ENCODE measurements at places on chromosomes 1 and 21. TPM values are rescaled to one million over a fixed set of nuclear protein-coding genes. Genes with fewer than 3 reads are reported as not detected.

- no peak for DNase-seq
These were observed 49.7 kb downstream of the SYF2 start for GRCh38 chr1:25182629-25183028.

DNA sequence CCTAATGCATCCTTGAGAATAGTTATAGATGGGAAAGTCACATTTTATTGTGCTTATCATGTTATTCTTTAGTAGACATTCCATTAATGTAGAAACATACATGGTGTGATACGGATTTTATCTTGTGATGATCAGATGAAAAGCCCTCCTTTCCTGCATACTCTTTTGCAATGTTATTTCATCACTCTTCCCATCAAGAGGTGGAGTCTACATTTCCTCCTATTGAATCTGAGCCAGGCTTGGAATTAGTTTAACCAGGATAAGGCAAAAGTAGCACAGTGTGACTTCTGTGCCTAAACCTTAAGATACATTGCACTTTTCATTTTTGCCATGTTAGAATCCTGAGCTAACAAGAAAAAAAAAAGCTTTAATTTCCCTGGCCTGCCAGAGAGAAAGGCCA is 393.7 kb upstream of the ST6GALNAC5 start:
- no peak for DNase-seq

TMEM200B gene
- total RNA-seq: 22.5 TPM

GRCh38 chr1:156075775-156076204 is 6.5 kb downstream of the MEX3A start:
- DNase-seq: no peak

AVPR1B gene
- not detected for total RNA-seq

TNFSF4 gene
- 0.57 TPM for total RNA-seq

DNA sequence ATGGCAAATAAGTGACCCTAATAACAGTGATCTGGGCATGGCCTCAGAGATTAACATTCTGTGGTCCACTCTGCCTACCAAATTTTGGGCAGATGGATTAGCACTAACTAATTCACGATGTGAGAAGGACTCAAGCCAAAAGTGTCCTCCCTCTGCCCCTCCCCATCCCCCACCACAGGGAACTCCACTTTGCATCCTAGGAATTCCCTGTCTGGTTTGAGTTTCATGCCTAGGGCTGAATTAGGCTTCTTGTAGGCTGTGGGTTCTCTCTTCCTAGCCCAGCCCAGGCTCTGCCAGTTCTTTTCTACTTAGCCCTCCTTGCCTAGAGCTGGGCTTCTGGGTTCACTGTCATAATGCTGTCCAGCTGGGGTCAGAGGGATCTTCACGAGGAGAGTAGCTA is 64.1 kb downstream of the ATP2B4 start:
- no peak for DNase-seq

DNA sequence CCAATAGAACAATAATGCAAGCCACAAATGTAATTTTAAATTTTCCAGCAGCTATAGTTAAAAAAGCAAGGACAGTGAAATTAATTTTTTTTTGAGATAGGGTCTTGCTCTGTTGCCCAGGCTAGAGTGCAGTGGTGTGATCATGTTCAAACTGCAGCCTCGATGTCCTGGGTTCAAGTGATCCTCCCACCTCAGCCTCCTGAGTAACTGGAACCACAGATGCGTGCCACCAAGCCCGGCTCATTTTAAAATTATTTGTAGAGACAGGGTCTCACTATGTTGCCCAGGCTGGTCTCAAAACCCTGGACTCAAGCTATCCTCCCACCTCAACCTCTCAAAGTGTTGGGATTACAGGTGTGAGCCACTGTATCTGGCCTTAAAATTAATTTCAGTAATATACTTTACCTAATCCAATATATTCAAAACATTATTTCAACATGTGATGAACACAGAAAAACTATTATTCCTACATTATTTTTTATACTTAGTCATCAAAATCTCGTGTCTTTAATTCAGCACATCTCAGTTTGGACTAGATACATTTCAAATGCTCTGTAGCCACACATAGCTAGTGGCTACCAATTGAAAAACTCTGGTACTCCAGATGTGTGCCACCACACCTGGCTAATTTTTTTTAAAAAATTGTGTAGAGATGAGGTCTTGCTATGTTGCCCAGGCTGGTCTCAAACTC is 10.8 kb upstream of the ID3 start:
- no peak for DNase-seq

- no peak for DNase-seq
These were observed 25.3 kb downstream of the SERTAD4 start for GRCh38 chr1:210257698-210258529.

- no peak for DNase-seq
These were observed 881.4 kb upstream of the B3GALT2 start for GRCh38 chr1:194067772-194068171.

GRCh38 chr1:221793439-221794078 is 51.7 kb upstream of the DUSP10 start:
- no peak for DNase-seq

- no peak for DNase-seq
These were observed 216.5 kb downstream of the NTNG1 start for GRCh38 chr1:107357376-107357775.

DNA sequence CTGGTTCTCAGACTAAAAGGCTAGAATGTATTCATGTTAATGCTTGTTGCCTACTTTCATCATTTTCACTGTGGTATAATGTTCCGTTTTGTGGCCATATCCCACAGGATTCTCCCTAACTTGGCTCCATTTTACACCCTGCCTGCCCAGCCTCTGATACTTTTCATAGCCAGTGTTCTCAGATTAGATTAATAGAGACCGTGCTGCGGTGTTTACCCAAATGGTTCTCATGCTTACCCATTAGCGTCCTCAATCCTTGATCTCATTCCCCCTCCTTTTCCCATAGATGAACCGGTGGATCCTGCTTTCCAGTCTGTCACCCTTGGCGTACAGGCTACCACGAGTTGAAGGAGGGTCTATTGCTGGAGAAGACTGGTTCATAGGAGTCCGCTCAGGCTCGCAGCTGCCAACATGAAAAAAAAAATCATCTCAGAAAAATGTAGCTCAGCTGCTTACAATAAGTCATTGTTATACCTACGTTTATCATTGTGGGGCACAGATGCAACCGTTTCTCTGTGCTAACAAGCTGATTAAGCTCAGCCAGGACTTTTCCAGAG is 78.7 kb downstream of the SETD4 start:
- no peak for DNase-seq

DNA sequence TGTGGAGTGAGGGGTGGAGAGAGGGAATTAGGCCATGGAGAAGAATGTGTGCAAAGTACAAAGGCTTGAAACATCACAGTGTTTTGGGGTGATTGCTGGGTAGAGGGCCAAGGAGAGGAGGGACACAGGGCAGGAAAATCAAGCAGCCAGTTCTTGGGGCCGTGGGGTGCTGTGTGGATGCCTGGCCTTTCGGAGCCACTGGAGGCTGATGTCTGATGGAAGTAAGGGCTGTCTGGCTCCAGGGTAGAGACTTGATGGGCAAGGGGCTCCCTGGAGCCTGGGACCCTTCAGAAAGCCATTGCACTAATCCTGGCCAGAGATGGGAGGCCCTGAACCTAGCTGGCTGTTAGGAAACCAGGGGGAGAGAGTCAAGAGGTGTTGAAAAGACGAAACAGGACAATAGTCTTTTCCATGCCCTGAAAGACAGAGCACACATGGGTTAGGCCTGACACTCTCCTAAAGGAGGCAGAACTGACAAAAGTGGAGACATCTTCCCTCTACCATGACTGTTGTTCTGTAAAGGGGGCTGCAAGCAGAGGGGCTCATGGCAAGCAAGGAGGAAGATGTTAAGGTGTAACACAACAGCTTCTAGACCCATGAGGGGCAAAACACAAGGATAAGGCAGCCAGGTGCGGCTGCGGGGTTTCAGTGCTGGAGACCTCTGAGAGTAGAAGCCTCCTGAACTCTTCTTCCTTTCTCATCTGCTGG is 21.0 kb downstream of the ATF3 start:
- no peak for DNase-seq

DNA sequence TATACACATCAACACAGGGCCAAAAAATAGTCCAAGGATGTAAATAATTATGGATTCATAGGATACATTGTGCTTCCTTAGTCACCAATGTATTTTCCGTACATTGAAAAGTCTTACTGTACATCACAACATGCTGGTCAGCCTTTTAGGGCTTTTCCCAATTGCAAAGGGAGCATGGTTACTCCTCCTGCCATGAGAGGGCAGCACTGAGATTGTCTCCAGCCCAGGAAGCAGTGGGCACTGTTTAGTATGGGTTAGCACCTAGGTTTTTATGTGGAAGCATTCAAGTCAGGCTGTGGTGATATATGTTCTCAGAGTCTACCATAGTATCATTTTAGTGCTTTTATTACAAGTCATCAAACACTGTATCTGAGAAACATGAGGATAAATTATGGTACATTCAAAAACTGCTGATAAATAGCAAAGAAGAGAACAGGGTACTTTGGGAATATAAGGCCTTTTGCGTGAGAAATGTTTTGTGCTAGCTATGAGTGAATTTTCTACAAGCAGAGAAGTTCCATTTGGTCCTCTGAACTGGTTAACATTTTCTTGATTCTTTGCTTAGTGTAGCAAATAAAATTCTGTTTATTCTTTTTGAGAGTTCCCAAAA is 34.0 kb downstream of the ST6GALNAC5 start:
- no peak for DNase-seq

FCER1G gene
- total RNA-seq: not detected

HLX gene
- total RNA-seq: 0.54 TPM

CNR2 gene
- not detected for total RNA-seq

- DNase-seq: no peak
These were observed 14.3 kb upstream of the LSM10 start for GRCh38 chr1:36411674-36412648.

KRTAP7-1 gene
- total RNA-seq: not detected

- DNase-seq: no peak
These were observed 40.1 kb downstream of the RSPH1 start for GRCh38 chr21:42455754-42456440.

DNA sequence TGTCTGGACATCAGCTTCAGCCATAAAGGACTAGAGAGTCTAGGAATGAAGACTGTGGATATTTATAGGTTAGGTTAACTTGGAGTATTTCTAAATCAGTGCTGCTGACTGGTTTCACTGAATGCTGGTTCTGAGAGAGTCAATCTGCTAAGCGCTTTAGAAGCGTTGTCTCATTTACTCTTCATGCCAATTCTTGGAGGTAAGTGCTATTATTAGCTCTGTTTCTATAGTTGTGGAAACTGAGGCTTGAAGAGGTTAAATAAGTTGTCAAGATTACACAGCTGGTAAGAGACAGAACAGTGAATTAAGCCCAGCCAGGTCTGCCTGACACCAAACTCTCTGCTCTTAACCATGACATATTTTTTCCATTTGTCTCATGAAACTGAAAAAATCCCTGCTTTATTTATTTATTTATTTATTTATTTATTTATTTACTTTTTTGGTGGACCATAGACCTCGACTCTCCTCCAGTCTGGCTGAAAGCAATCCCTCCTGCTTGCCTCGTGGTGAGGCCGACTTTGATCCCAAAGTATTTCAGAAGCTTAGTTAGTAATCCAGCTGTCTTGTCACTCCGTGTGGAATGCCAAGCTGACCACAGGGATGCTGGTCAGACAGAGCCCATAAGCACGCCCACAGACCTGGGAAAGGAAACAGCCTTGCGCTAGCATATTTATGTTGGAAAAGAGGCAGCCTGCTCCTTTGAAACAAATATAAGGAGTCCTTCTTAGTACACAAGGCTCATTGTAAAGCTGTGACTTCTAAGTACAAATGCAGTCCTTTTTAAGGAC is 16.9 kb downstream of the NTMT2 start:
- peak; percentile 86 for DNase-seq

DNA sequence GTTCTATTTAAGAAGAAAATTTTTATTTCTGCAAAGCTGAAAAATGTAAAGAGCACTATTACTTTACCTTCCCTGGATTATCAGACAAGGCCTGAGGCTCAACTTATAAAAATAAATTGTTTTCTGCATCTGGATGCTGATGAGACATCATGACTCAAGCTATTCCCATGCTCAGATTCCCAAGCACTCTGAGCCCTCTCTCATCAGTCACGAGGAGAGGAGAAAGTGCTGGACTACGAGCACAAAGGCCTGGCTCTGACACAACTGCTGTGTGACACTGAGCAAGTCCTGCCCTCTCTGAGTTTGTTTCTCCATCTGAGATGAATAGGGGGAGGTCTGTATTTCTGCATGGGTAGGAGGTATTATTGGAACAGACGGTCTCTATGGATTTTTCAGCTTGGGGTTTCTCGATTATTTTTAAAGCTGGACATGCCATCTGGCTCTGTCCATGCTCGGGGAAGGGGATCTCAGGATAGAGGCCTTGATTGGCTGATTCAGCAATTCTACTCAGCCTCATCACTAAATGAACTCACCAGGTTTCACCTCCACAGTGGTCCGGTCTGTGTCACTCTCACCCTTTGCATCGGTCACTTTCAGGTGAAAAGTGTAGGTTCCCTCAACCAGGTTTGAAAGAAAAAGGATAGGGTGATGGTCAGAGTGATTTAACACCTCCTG is 107.7 kb downstream of the KIAA0319L start:
- no peak for DNase-seq

CACNA1E gene
- total RNA-seq: not detected

IFI44 gene
- total RNA-seq: 19.7 TPM

DNA sequence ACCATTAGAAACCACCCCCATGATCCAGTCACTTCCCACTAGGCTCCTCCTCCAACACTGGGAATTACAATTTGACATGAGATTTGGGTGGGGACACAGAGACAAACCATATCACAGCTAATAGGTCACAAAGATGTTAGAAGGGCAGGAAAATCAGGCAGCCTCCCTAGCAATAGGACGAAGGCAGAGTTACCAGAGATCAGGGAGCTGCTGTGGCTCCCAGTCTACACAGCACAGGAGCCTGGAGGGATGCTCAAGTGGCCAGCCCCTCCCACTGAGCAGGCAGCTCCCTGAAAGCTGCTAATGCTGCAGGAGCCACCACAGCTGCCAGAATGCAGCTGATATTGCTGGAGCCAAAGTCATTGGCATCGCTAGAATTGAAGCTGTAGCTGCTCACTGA is 51.0 kb downstream of the CR1L start:
- no peak for DNase-seq

DNA sequence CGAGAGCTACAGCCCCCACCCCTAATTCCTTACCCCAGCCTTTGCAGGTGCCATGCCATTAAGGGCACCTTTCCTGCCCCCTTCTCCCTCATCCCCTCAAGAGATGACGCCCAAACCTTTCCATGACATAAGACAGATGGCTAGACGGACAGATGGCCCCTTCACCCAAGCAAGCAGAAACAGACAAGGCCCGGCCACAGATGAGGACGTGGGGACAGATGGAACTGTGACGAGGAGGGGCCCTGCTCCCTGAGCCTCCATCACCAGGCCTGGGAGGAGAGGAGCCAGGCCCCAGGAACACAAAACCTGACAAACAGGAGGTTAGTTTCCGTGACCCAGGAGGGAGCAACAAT is 24.7 kb upstream of the PEF1 start:
- DNase-seq: no peak

DNA sequence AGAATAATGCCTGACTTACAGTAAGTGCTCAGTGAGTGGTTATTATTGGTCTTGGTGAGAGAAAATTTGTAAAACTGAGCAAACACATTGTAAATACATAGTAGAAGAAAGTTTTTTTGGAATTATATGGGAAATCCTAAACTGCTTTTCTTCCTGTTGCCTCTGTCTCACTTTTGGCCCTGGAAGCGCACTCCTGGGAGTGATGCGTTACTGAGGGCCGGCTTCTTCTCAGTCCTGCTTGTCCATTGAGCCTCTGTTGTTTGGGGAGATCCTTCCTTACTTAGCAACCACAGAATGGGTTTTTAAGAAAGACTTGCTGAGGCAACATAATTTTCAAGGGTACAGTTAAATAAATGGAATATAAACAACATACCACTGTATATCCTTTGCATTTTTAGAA is 166.0 kb downstream of the EDEM3 start:
- DNase-seq: no peak
